Psoas muscle (tissue), 8 donors: ENCODE measurements at places on chromosomes 2 and 18. TPM values are rescaled to one million over a fixed set of nuclear protein-coding genes. Genes with fewer than 3 reads are reported as not detected.

DNA sequence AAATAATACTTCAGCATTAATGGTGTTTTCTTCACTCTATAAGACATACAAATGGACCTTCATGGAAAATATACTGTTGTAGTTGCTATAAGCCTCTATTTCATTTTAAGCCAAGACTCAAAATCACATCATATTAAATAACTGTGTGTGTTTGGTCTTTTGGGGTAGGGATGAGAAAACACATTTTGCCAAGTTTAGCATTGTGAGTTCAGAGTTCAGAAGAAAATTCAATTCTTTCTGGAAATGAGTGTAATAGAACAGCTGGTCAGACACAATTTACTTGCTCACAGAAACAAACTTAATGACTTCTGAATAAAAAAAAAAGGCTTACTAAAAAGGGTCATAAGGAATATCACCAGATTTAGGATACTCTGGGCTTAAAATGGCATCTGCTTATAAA, 149.5 kb downstream of the LRRTM4 start:
- no peak for DNase-seq

DNA sequence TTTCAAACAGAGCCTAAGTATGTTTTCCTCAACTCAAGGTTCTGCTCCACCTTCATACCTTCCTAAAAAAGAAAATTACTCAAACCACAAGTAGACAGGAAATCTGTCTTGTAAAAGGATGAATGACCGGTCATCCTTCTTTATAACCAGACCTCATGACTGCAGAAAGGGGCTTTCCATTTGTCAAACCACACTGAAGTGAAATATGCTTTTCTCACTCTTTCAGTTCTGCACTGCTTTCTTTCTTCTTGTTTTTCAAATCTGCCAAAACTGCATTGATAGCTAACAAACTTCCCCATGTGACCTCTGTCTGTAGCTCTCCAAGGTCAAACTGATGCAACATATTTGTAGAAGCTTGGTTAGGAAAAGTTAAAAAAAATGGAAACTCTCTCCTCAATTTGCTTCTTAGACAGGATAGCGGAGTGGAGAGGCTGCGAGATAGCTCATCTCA, 308.9 kb upstream of the CCDC68 start:
- no peak for DNase-seq

DNA sequence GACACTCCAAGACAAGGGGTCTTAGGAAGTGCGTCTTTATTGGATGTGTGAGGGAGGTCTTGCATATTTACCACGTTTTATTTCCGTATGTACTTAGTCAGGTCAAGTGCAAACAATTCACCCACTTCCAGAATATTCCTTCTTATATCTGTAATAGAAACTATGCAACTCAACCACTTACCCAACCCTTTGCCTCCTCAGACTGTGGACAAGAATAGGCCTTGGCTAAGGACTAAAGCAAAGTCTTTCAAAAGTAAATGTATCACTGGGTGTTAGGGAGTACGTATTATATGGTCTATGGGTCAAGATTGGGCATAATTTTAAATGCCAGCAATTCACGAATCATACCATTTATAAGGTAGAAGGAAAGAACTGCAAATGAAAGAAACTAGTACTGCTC, 484.8 kb downstream of the MBD2 start:
- no peak for DNase-seq

GRCh38 chr2:26492749-26493515, 15.0 kb upstream of the OTOF start:
- DNase-seq, result peak; percentile 38

DNA sequence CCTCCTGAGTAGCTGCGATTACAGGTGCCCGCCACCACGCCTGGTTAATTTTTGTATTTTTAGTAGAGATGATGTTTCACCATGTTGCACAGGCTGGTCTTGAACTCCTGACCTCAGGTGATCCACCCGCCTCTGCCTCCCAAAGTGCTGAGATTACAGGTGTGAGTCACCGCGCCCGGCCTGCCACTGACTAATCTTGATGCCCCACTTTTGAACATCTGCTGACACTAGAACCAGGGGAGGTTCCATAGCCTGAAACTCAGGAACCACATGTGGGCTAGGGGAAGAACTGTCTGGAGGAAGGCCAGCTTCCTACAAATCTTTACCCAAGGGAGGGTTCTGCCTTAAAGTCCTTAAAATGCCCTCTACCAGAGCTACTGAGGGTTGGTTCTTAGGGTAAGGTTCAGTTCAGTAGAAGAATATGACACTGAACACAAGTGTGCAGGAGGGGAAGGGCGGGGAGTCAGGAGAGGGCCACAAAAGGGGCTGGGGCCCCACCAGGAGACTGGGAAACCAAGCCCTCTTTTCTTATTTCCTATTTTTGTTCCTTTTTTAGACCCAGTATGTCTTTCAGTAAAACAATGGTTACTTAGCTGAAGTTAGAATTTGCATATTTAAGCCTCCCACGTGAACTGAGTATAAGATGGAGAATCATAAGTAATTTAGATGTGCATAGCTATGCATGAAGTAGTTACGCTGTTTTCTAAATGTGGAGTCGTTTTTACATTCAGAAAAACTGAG, 6.3 kb upstream of the RAB31 start:
- DNase-seq, result no peak

DNA sequence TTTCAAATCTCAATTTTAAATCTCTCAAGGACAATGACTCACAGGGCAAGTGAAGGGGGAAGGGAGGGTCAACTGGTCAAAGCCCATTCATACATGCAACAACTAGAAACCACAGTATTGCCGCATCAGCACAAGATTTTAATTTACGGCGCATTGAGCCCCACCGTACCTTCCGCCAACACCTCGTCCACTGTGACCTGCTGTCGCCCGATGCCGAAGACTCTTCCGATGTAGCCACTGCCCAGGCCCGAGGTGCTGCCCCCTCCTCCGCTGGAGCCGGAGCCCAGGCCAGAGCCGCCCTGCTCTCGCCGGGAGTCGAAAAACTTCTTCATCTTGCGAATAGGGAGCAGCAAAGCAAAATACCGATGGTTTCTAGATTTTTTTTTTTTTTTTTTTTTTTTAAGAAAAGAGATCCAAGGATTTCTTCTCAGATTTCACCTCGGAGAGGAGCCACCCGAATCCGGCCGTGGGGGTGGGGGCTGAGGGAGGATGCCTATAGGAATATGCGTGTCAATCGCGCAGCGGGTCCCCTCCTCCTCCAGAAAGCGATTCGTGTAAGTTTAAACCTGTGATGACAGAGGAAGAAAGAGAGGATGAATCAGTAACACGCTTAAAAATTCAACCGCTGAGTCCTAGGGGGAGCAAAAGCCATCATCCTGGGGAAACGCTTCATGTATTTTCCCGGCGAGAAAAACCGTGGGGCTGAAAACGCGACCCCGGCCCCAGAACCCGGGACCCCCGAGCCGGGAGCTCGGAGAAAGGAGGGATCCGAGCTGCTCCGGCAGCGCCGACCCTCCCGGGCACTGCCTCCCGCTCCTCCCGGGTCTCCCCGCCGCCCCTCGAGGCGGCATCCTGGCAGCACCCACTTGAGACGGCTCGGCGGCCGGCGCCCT, 584 bp downstream of the AAK1 start:
- DNase-seq, result peak; percentile 78

DNA sequence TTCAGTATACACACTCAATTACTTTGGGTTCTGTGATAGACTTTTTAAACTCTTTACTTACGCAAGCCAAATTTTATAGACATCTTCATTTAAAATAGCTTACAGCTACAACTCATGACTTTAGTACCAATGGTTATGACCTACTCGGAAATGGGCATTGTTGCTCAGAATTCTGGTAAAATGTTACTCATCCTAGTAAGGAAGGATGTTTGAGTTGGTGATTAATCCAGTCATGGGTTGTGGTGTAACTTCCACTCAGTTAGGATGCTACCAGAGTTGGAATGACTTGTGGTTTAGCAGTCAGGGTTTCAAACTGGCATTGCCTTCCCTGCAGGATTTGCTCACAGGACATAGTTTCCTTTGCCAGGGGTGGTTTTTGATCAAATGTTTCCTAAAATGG, 7.4 kb upstream of the NPC1 start:
- no peak for DNase-seq

GRCh38 chr2:179460181-179460929, 195.7 kb upstream of the SESTD1 start:
- no peak for DNase-seq

GRCh38 chr18:61893309-61893970, 633 bp upstream of the RNF152 start:
- peak; percentile 56 for DNase-seq

GRCh38 chr2:102795641-102796040, 33.8 kb downstream of the TMEM182 start:
- no peak for DNase-seq

DNA sequence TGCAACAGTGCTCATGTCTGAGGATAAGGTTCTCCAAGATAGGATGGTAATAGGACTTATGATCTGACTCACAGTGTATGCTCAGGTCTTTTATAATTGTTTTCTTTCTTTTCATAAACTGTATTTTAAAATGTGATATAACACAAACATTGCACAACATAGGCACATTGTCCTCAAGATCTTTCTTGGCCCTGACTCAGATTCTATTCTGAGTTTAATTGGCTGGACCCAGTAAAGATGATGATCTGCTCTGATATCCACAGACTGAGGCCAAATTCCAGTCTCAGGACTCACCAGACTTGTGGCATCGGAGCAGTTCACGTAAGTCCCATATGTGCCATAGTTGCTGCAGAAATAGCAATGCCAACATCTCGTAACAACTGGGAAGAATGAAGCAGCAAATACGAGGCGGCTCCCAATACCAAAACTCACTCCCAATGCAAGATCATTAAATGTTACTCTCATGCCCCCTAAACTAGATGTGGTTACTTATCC, 448.9 kb upstream of the SLC14A2 start:
- no peak for DNase-seq

GRCh38 chr2:129015397-129016285, 697.0 kb upstream of the HS6ST1 start:
- no peak for DNase-seq

GRCh38 chr18:9095297-9096006, 7.0 kb upstream of the NDUFV2 start:
- no peak for DNase-seq

DNA sequence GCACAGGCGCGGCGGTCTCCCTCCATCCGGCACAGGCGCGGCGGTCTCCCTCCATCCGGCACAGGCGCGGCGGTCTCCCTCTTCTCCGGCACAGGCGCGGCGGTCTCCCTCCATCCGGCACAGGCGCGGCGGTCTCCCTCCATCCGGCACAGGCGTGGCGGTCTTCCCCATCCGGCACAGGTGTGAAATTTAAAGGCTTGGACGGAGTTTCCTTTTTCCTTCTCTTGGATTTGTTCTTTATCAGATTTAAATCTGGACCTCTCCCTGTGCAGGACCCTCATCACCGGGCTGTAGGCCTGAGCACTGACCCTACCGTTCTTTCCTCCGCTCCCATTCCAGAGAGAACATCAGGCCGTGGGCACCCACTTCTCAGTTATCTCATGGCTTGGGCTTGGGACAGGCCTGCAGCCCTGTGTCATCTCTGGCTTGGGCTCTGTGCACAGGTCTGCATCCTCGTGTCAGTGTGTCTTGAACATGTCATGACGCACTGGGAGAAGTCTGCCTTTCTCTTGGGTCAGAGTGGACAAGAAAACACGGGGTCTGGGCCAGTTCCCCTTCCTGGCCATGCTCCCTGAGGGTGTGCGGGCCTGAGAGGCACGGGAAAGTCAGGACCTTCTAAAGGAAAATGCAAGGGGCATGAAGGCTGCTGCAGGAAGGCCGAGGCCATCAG, 53.9 kb upstream of the PXDN start:
- no peak for DNase-seq

- no peak for DNase-seq
These were observed 21.1 kb upstream of the CHMP3 start for GRCh38 chr2:86584151-86584913.

GRCh38 chr2:163640542-163641193, 95.1 kb downstream of the FIGN start:
- no peak for DNase-seq

GRCh38 chr2:123463886-123464285, 561.2 kb upstream of the CNTNAP5 start:
- no peak for DNase-seq

ANKRD53 gene
- total RNA-seq, result 0.58 TPM

DSEL gene
- total RNA-seq, result 0.99 TPM

HOXD3 gene
- total RNA-seq, result 0.73 TPM

HOXD9 gene
- total RNA-seq, result 4.2 TPM

FAM161A gene
- total RNA-seq, result 3.3 TPM

KLHL29 gene
- total RNA-seq, result 14.1 TPM

TAF4B gene
- 8.3 TPM for total RNA-seq

HOXD11 gene
- total RNA-seq, result not detected

IL36A gene
- total RNA-seq, result not detected

ALPG gene
- not detected for total RNA-seq
